ENCODE measurements at places on chromosomes 16 and 17.

DNA sequence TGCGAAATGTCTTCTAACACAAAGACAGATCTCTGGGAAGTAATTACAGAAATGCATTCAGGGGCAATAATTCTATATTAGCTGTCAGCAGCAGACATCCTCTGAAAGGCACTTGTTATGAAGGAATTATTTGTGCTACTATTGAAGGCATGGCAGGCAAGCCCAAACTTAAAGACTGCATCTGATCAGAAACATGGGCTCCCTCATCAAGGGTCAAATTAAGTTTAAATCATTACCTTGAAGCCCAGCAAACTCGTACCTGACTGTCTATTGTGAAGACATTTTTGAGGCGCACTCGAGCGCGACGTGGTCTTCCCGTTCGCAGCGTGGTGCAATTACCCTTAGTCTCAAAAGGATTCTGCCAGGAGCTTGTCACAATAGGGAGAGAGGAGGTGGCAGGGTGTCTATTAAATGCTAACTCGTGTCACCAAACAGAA, 110.6 kb downstream of the ZNF423 start:
- no peak for DNase-seq

DNA sequence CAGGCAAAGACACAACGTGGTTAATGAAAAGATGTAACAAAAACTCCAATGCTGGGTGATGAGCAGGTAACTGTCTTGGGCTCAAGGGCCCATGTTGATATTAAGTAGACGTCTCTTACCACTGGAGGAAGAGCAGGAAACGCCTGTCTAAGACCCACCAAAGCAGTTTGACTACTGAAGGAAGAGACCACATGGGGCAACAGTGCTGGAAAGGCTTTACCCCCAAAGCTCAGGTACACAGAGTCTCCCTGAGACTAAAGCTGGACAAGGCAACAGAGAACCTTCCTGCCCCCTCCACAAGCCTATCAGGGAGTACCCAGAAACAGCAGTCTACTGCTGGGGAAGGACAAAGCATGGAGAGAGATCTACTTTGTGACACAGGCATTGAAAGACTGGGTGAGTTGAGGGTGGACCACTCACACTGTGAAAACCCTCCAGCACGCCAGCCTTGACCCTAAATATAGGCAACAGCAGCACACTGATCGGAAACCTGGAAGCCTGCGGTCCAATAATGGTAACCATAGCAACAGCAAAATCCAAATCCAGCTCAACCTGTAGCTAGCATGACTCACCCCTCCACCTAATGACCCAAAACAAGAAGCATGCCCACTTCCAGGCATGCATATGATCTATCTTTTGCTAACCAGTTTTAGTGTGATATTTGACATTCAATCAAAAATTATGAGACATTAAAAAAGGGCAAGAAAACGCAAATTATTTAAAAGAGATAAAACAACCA, 270.5 kb upstream of the SDK2 start:
- no peak for DNase-seq

- no peak for DNase-seq
Observed at GRCh38 chr17:28196636-28197035, 122.4 kb upstream of the TMEM97 start.

GRCh38 chr16:57676553-57677085, 8.5 kb downstream of the ADGRG3 start:
- DNase-seq = no peak

DNA sequence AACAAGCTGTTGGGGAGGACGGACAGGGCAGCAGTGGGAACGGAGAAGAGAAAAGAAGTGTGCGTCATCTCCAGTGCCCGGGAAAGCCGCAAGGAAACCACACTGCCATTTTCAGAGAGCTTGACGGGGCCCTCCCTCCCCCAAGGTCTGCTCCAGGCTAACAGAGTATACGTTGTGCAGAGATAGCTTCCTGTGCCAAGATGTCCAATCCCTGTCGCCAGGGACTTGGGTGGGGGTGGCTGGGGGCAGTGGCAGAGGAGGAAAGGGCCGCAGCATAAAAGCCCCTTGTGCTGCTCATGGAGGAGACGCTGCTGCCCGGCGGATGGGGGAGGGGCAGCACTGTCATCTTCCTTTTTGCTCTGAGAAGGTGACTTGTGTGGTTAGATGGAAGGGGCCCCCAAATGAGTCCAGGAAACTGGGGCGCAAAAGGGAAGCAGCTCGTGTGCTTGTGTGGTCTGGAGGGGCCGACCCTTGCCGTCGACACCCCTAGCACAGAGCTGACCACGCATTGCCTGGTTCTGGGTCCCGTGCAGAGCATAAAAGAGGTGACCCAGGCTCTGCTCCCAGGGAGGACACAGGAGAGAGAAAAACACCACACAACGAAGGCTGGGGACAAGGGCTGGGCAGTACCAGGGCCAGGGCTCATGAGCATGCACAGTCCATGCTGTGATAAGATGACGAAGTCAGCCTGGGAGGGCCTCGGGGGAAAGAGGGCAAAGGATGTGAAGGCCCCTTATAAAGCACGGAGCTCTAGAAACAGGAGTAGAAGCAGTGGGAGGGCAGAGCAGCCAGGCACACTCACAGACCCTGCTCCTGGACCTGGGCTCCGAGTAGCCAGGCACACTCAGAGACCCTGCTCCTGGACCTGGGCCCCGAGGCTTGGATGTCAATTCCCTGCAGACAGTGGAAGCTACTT, 372.7 kb downstream of the SLC39A11 start:
- no peak for DNase-seq

GRCh38 chr16:65698791-65699321, 577.0 kb upstream of the CDH11 start:
- peak; percentile 4 for DNase-seq

- DNase-seq = no peak
Observed at GRCh38 chr16:48378836-48379235, 6.4 kb downstream of the SIAH1 start.

DNA sequence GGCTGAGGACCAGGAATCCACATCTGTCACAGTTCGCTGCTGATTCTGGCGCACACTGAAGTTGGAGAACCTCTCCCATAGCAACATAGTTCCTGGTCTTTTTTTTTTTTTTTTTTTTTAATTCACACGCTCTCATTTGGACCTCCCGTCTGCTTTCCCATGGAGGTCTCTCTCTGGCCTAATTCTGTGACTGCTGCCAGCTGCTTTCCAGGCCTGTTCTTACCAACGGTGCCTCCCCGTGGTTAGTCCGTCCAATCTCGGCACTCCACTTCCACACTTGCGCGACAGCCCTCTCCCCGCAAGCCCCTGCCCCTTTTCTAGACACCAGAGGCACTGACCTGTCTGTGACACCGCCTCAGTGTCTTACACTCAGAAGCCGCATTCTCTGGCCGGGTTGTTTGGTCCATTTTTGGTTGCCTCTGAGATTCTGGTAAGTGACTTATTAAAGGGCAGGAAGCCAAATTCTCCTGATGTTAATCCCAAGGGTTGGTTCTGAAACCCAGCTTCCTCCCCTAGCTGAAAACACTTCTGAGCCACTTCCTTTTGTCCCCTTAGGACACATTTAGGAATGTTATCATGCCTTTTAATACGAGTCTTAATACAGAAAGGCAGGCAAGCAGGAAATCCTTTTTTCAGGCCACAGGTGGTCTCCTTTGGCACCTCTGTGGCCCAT, 1.1 kb upstream of the AKTIP start:
- DNase-seq = peak; percentile 33

DNA sequence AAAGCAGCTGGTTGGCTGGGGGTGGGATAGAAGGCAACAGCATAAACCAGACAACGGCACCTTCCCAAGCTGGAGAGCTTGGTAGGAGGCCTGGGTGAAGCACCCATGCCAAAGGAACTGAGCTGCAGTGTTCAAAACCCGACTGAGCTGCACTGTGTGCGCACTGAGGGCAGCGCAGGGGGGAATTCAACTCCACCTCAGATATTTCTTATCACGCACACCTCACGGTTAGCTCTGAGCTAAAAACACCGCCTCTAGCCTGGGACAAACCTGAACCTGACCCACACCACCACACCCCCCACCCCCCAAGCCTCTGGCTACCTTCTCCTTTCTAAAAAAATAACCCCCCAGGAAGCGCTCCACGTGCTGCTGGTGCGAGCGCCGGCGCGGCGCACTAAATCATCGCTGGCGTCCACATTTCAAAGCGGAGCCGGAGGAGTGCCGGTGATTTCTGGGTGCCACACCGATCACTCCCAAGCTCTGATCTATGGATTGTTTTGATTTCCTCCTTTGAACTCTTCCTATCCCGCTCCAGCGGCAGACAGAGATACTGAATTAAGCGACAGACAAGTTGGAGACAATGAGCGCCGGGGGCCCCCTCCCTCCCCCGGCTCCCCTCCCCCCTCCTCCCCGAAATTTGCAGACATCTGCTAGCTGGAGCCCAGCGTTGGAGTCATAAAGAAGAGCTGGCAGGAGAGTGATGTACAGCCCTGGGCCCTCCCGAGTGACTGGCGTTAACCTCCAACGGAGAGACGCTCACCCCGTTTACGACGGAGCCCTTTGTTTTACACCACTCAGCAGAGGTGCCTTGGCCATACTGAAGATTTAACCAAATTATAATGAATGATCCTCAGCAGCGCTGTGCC, 85.0 kb downstream of the NOG start:
- no peak for DNase-seq

DNA sequence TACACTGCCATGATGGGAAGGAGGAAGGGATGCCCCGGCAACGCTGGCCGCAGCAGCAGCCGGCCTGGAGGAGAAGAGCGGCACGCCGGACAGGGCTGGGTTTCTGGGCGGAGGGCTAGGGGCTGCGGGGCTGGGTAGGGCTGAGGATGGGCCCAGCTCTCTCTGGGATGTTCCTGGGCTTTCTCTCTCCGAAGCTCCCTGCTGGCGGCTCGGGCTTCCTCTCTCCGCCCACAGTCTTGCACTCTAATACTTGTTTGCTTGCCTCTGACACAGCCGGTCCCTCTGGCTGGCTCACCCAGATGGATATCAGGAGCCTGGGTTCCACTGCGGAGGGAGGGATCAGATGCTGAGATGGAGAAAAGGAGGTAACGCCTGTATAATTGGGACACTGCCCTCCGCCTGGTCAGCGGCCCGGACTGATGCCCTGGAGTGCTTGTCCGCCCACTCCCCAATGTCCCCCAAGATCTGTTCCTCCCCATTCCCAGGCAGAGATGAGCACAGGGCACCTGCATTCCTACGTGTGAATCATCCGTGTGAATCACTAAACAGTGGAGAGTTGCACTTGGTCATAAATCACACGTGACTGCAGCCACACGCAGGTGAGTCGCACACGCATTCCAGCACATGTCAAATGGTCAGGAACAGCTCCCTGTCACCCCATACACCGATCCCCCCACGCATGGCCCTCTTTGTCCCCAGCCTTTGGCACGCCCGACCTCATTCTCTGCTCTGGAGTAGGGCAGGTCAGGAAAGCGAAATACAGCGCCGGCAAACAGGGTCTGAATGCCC, at the start of gene ALOXE3:
ALOXE3 (minus strand) TSS at position 535 of the 789 bp plus-strand sequence; CDS start at position 11, 524 bp downstream.
- DNase-seq = no peak

GRCh38 chr16:20441191-20441590, 10.1 kb upstream of the ACSM2A start:
- no peak for DNase-seq

DNA sequence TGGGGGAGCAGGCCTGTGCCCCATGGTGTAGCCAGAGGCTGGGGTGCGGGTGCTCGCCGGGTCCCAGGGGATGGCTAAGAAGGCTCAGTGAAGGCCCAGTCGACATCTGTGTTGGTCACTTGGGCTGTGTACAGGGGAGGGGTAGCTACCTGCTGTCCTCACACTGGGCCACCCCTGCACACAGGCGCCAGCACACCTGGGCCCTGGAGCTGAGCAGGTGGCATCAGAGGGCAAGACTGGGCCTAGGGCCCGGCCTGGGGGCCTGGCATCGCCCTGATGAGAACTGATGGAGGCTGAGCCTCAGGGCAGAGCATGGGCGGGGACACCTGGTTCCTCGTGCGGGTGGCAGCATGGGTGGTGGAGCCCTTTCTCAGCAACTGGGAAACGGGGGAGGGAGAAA, 870 bp upstream of the CTRB2 start:
- DNase-seq = no peak

DNA sequence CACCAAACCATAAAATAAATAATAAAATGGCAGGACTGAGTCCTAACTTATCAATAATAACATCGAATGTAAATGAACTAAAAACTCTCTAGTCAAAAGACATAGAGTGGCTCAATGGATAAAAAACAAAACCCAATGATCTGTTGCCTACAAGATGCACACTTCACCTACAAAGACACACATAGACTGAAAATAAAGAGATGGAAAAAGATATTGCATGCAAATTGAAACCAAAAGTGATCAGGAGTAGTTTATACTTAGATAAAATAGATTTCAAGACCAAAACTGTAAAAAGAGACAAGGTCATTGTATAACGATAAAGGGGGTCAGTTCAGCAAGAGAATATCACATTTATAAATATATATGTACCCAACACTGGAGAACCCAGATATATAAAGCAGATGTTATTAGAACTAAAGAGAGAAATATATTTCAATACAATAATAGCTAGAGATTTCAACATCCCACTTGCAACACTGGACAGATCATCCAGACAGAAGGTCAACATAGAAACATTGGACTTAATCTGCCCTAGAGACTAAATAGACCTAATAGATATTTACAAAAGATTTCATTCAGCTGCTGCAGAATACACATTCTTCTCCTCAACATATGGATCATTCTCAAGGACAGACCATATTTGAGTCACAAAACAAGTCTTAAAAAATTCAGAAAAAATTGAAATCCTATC, 29.8 kb downstream of the SLC47A2 start:
- DNase-seq = no peak

- DNase-seq = peak; percentile 62
Observed at GRCh38 chr17:75109407-75110233, at the start of gene ARMC7. TSS of gene ARMC7 (plus strand) at chr17:75109969. CDS start at chr17:75110289, 320 bp downstream.

DNA sequence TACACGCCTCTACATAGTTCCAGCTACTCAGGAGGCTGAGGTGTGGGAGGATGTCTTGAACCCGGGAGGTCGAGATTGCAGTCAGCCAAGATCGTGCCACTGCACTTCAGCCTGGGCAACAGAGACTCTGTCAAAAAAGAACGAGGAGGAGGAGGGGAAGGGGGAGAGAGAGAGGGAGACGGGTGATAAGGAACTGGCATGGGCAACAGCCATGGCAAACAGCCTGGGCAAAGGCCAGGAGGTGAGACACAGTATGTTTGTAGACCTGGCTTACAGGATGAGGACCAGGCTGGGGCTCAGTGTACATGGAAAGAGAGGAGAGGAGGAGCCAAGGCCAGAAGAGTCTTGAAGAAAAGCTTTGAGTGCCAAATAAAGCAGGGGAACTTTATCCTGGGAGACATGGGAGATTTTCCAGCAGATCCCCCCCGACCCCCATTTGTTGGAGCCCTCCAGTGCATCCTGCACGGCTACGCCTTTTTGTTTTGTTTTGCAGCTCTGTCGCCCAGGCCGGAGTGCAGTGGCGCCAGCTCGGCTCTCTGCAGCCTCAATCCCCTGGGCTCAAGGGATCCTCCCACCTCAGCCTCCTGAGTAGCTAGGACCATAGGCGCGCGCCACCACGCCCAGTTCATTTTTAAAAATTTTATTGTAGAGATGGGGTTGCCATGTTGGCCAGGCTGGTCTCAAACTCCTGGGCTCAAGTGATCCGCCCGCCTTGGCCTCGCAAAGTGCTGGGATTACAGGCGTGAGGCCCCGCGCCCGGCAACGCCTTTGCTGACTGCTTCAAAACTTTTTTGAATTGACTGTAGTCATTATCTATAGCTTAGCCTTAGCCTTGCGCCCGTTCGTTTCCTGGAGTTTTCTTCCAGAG, 1.3 kb upstream of the ALKBH5 start:
- no peak for DNase-seq

Data from GM04504 (cell line).